Mucosa of gallbladder (tissue), 1 donor: ENCODE measurements at places on chromosomes 7 and 10. TPM values are rescaled to one million over a fixed set of nuclear protein-coding genes. Genes with fewer than 3 reads are reported as not detected.

GRCh38 chr7:108596560-108596959 lies 26.9 kb downstream of the DNAJB9 start:
- DNase-seq, result no peak

TAS2R5 gene
- 1.2 TPM for total RNA-seq

GRCh38 chr7:103063895-103064294 lies 10.7 kb downstream of the FBXL13 start:
- DNase-seq, result no peak

- DNase-seq, result no peak
These were observed 425.4 kb downstream of the EXOC4 start for GRCh38 chr7:133678137-133678814.

- DNase-seq, result no peak
These were observed 20.3 kb upstream of the HECTD2 start for GRCh38 chr10:91389636-91390512.

MGAM2 gene
- 2.6 TPM for total RNA-seq

DNA sequence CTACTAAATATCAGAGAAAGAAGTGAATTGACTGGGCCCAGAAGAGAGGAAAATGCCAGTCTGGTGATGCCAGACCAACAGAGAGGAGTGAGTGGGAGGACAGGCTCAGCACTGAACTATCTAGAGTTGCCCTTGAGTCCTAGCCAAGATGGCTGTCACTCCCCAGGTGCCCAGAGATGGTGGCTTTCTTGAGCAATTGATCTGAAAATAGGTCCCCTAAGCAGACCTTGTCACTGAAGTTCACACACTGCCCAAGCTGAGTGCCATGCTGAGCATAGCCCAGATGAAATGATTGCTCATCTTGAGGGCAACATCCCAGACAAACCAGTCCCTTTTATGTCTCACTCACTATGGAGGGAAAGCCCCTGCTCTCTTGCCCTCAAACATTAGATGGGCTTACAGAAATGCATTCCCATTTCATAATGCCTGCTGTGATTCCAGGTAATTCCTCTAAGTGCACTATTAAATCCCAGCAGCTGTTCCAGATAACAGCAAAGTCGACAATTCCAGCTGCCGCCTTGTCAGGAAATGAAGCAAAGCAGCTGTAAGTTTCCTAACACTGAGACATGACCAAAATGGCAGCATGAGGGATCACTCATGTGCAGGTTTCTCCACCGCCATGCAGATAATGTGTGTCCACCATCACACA lies 329.4 kb downstream of the KCNMA1 start:
- DNase-seq, result no peak

DNA sequence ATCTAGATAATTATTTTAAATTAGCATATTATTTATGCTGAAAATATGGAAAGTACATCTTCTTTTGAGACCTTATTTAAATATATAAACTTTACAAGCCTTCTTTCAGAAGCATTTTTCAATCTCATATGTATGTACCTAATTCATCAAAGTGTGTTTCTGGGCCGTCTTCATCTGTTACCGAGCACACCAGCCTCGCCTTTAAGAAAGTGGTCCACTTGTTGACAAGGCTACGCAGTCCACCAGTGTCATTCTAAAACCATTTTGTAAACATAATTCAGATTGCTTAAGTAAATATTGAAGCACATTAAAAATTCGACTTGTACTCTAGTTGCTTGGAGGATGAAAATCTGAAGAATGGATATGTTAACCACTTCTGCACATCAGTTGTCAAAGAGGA lies 116.3 kb downstream of the SEMA3C start:
- DNase-seq, result no peak

DNA sequence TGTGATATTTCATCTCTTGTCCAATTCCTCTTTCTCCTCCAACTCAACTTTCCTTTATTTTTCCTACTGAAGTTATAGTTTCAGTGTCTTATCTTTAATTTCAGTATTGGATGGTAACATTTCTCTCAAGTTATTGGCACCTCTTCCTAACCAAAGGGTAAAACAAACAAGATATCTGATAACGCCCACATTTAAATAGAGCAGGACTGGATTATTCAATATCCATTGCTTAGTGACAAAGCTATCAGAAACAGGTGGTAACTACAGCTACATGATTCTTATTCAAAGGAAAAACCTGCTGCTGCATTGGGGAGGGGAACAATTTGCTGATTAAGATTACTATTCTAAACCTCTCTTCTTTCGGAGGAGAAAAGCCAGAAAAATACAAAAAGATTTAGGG lies 87.8 kb downstream of the TAF3 start:
- no peak for DNase-seq

GRCh38 chr10:88249450-88249849 lies 333.7 kb downstream of the RNLS start:
- no peak for DNase-seq

- DNase-seq, result no peak
These were observed 62.7 kb downstream of the VTI1A start for GRCh38 chr10:112509558-112510291.

DNA sequence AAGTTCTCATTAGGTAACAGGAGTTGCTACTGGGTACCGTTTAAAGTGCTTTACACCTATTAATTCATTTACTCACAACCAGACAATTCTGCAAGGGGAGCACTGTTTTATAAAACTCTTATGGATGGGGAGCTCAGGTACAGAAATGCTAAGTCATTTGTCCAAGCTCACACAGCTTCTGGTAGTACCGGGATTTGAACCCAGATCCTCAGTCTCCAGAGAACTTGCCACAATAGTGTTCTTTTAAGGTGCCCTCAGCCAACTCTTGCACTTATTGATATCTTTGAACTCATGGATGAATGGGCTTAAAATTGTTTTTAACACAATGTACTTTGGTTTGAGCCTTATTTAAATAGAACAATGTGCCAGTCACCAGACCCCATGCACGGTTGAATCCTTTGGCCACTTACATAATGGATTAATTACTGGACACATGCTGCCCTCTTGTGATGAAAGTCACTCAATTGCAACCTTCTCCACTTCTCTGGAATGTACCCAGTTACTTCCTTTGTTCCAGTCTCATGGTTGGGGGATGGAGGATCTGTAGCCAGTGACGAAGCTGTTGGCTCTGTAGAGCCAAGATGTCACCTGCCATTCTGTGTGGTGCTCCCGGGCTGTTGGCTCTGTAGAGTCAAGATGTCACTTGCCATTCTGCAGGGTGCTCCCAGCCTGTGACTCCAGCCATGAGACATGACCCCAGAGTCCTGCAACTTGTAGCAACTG lies 65.6 kb downstream of the NOD1 start:
- peak; percentile 52 for DNase-seq

DNA sequence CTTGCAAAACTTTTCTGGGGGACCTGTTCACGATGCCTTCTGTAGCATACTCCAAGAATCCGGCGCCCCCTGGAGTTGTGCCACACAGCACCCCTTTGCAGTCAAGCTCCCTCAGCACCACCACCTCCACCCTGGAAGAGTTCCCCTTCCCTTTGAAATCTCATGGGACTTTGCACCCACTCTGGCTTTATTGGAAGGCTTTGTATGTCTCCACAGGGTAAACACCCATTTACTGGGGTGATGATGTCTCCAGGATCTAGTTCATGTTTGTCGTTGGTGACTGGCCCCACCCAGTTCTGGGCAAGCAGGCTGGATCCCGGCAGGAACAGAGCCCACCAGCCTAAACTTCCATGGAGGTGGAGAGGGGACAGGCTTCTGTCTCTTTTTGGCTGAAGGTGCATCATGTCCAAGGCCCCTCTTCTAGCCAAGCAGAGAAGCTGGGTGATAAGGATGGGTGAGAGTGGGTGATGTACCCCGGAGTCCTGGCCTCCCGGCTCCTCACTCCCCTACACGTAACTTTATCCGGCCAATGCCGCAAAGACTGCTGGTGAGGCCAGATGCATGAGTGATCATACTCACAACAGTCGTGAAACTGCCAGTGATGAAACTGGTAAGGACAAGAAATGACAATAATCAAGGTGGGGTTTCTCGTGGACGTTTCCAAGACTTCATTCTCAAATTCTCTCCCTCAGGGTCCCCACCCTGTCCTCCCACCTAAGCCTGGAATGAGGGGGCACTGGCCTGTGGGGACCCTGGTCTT lies 695 bp upstream of the CLDN4 start:
- DNase-seq, result peak; percentile 53
